IMR-90 (cell line): ENCODE measurements at places on chromosomes 16 and 17.
A peak's percentile ranks its signal among the peaks of the same experiment; 100 is the strongest.

DNA sequence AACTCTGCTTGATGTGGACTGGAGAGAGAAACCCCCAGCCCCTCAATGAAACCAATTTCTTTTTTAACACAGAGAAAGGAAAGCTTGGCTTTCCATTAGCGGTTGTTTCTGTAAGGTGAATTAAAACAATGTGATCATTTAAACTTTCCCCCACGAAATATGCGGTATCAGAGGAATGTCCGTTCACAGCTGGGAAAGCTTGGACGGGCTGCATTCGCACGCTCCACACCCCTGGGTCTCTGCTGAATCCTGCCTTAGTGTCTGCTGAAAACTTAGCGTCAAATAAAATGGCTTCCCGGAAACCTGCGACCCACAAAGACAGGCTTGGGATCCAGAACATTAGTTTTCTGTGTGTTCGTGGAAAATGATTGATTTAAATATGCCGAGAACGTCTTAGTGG lies 71.7 kb downstream of the C16orf95 start:
- no peak for DNase-seq

GRCh38 chr17:48148029-48148770 lies 40.6 kb downstream of the SNX11 start:
- no peak for DNase-seq

- DNase-seq, result peak; percentile 9
Measured at GRCh38 chr17:81294512-81295030, 536 bp downstream of the SLC38A10 start.

- no peak for DNase-seq
Measured at GRCh38 chr17:73410586-73411312, 98.9 kb upstream of the CDC42EP4 start.

DNA sequence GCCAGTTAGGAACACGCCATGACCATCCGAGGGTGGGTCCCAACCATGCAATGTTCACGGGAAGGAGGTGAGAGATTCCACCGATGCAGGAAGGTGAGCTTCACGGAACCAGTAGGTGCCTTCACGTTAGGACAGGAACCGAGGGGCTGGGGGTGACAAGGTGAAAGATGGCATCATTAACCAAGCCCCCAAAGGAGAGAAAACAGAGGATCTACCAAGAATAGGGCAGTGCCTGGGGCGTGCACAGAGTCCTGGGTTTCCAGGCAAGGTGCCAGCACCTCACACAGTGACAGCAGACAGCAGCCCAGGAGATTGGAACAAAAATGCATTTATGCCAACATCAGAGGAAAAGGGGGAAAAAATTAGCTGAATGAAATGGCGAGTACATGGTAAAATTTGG lies 137.9 kb downstream of the GSG1L start:
- DNase-seq, result no peak

- DNase-seq, result peak; percentile 1
Measured at GRCh38 chr17:34706029-34706428, 126.6 kb downstream of the TMEM132E start.

DNA sequence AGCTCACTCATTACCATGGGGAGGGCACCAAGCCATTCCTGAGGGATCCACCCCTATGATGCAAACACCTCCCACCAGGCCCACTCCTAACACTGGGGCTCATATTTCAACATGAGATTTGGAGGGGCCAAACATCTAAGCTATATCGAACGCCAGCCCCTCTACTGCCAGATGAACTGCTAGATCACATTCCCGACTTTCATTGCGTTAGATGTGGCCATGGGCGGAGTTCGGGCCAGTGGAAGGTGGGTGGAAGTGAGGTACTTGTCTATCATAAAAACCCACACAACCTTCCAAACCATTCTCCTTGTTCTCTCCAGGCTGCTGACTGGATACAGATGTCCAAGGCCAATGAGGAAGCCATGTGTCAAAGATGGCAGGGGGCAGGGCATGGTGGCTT lies 27.0 kb upstream of the ANKRD40CL start:
- DNase-seq, result no peak

GRCh38 chr16:71974068-71974818 lies 26.0 kb downstream of the PKD1L3 start:
- DNase-seq, result no peak

- no peak for DNase-seq
Measured at GRCh38 chr17:37725021-37725595, 19.8 kb downstream of the HNF1B start.

- peak; percentile 69 for DNase-seq
Measured at GRCh38 chr17:14871921-14872320, 393.2 kb downstream of the PMP22 start.

DNA sequence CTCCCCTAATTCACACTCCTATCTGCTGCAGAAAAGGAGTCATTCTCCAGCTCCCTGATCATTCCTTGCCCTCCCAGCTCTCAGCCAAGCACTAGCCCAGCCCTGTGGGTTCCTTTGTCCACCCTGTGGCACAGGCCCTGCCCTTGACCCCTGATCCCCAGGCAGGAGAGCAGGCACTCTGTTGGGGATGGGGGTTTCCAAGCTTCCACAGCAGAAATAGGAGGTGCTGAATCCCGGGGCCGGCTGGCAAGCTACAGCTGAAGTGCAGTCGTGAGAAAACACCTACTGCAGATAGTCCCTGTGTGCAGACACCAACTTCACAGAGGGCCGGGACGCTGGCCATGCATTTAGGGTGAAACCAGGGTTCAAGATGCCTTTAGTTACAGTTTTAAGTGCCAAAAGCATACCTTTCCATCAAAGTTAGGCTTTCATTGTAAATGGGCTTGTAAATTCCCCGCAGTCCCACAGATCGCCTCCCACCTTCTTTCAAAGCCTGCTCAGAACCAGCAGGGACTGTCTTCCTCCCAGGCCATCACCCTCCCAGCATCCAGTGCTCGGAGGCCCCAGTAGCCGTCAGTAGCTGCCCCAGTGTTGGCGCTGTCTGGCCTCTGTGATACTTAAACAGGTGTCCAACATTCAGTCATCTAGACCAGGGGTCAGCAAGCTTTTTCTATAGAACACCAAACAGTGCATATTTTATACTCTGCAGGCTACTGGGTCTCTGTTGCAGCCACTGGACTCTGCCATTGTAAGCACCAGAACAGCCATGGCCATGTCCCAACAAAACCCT lies 10.6 kb downstream of the CPSF4L start:
- no peak for DNase-seq

- no peak for DNase-seq
Measured at GRCh38 chr17:75228305-75228704, 22.8 kb downstream of the NUP85 start.

GRCh38 chr17:4501295-4501949 lies 2.7 kb downstream of the SPNS2 start:
- no peak for DNase-seq

DNA sequence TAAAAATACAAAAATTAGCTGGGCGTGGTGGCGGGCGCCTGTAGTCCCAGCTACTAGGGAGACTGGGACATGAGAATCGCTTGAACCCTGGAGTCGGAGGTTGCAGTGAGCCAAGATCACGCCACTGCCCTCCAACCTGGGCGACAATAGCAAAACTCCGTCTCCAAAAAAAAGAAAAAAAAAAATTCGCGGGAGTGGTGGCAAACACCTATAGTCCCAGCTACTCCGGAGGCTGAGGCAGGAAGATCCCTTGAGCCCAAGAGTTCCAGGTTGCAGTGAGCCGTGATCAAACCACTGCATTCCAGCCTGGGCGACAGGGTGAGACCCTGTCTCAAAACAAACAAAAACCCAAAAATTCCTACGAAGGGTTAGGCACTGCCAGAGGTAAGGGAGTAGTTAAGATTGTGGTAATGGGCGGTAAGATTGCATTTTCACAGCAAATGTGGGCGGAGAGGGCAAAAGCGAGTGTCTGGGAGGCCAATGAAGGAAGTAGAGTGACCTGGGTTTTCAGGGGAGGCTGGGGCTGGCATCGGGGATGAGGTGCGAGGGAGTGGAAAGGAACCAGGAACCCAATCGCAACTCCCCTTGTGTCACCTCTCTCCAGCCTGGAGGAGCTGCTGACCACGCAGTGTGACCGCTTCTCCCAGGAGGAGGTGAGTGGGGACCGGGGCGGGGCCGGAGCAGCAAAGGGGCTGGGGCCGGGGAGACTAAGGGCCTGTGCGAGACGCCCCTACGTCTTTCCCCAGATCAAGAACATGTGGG lies 2.6 kb downstream of the MYL11 start:
- DNase-seq, result no peak

DNA sequence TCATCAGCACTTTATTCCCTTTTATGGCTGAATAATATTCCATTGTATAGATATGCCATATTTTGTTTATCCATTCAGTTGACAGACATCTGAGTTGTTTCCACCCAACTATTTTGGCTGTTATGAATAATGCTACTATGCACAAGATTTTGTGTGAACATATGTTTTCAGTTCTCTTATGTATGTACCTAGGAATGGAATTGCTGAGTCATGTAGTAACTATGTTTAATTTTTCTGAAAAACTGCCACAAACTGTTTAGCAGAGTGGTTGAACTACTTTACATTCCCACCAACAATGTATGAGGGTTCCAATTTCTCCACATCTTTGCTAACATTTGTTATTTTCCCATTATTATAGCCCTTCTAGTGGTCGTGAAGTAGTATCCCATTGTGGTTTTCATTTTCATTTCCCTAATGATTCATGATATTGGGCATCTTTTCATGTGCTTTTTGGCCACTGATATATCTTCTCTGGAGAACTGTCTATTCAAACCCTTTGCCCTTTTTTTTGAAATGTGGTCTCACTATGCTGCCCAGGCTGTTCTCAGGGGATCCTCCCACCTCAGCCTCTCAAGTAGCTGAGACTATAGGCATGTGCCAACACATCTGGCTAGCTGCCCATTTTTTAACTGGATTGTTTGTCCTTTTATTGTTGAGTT lies 26.3 kb downstream of the SMURF2 start:
- peak; percentile 88 for DNase-seq

DNA sequence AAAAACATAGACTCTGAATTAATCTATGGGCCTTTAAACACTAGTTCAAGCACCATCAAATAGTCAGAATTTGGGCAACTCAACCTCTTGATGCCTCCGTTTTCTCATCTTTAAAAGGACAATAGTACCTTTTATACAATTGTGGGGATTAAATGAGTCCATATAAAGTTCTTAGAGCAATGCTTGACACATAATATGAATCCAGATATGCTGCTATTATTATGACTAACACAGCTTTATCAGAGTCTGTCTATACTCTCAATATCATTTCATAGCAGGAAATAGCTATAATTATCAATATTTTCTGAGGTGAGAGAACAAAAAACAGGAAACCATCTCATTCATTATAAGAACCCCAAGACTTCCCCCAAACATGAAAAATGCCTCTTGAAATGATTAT lies 430.5 kb upstream of the XYLT1 start:
- DNase-seq, result no peak
